Psoas muscle (tissue), 8 donors: ENCODE measurements at places on chromosomes 16 and 17. TPM values are rescaled to one million over a fixed set of nuclear protein-coding genes. Genes with fewer than 3 reads are reported as not detected.
A peak's percentile ranks its signal among the peaks of the same experiment; 100 is the strongest.

DNA sequence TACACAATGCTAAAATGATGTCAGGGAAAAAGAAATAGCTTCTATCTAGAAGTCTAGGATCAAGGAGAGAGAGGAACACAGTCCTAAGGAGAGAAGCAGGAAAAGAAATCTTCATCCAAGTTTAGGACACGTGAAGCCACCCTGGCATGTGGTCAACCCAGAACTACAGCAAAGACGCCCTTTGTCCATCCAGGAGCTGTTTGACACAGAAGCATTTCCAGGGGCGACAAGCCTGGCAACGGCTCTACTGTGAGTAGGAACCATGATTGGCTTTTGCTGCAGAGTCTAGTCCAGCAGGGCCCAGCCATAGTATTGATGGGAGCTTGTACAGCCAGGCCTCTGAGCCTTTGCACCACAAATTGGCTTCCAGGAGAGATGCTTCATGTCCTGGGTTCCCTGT lies 185.4 kb upstream of the RPL38 start:
- H3K4me3 ChIP-seq = no peak overlapping the region
- no peak for DNase-seq
- H3K27me3 ChIP-seq = peaks cover 9% of the 10 kb centered on the region

Gene CLDN9
- total RNA-seq = 0.74 TPM

GRCh38 chr17:82062984-82063368 lies 2.6 kb downstream of the DUS1L start:
- no peak overlapping the region for H3K27ac ChIP-seq
- peaks cover 10% of the 10 kb centered on the region for H3K36me3 ChIP-seq
- no peaks in the 10 kb centered on the region for H3K27me3 ChIP-seq
- H3K4me1 ChIP-seq = peaks cover 9% of the 10 kb centered on the region

GRCh38 chr16:29784901-29785500 lies 5.5 kb upstream of the KIF22 start:
- H3K27ac ChIP-seq = no peak overlapping the region
- peak overlapping the region; percentile 57 for H3K4me3 ChIP-seq
- H3K36me3 ChIP-seq = no peaks in the 10 kb centered on the region
- no peaks in the 10 kb centered on the region for H3K27me3 ChIP-seq
- H3K4me1 ChIP-seq = peaks cover 11% of the 10 kb centered on the region

- H3K36me3 ChIP-seq = no peaks in the 10 kb centered on the region
- no peaks in the 10 kb centered on the region for H3K27me3 ChIP-seq
- DNase-seq = no peak
- H3K27ac ChIP-seq = no peak overlapping the region
- no peaks in the 10 kb centered on the region for H3K4me1 ChIP-seq
Measured at GRCh38 chr17:68800751-68801150, 154.4 kb downstream of the ABCA8 start.

GRCh38 chr16:68283801-68284598 lies 19.7 kb downstream of the SLC7A6 start:
- peak overlapping the region; percentile 91 for H3K27ac ChIP-seq
- H3K4me1 ChIP-seq = peaks cover 97% of the 10 kb centered on the region
- peak; percentile 56 for DNase-seq
- H3K36me3 ChIP-seq = peaks cover 86% of the 10 kb centered on the region

Gene SLC13A2
- not detected for total RNA-seq

GRCh38 chr17:39747745-39748144 lies 10.0 kb downstream of the GRB7 start:
- no peaks in the 10 kb centered on the region for H3K36me3 ChIP-seq
- peaks cover 7% of the 10 kb centered on the region for H3K27me3 ChIP-seq
- H3K27ac ChIP-seq = no peak overlapping the region
- H3K4me3 ChIP-seq = no peak overlapping the region
- no peak for DNase-seq

Gene SPNS2
- total RNA-seq = 3.5 TPM

DNA sequence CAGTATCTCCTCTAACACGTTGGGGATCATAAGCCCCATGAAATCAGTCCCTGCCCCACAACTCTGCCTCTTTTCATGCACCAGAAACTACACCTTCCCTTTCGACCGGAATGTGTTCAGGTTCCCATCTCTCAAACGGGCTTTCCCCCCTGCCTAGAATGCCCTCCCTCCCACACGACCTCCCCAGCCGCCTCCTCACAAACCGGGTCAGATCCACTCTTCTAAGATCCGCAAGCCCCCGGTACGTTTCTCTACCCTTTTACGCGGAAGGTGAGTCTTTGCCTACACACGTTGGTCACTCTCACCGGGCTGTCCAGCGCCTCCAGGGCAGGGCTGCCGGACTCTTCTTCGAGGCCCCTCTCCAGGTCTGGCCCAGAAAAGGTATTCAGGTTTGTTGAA lies 708 bp downstream of the DHX33 start:
- peak overlapping the region; percentile 95 for H3K4me3 ChIP-seq
- peaks cover 24% of the 10 kb centered on the region for H3K36me3 ChIP-seq
- H3K27ac ChIP-seq = no peak overlapping the region
- no peak for DNase-seq
- peaks cover 7% of the 10 kb centered on the region for H3K4me1 ChIP-seq
